ENCODE measurements at places on chromosomes 7 and 10.

GRCh38 chr10:128625926-128626325 lies 499.7 kb upstream of the MKI67 start:
- no peak for DNase-seq

DNA sequence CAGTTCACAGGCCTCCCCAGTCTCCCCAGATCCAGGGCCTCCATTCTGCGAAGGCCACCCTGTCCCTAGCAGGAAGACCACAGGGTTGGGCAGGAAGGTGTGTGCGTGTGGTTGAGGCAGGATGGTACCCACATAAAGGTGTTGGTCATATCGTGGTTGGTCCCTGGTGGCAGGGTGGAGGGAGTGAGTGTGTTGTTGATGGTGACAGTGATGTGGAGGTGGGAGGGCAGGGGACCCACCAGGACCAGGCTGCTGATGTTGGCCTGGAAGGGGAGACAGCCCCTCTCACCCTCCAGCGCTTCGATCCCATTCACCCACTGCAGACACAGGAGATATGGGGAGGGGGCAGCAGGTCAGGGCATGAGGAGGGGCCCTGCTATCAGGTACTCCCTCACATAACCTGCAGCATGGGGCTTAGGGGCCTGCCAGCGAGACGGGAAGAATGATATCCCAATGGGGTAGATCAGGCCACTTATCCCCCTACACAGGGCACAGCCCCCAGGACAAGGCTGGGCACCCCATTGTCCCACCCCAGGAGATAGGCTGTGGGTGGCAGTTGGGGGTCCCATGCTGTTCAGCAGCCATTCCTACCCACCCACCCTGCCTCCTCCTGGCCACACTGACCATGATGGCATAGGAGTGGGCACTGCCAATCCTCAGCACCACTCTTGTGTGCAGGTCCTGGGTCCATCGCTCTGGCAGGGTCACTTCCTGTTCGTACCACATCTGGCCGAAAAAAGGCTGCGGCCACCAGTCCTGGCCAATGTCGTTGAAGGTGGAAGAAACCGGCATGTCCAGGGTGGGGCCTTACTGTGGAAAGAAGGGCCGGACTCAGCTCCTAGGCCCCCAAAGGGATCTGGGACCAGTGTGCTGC lies 69.0 kb upstream of the ZNF479 start:
- no peak for DNase-seq

GRCh38 chr7:121103579-121103978 lies 115.1 kb downstream of the CPED1 start:
- no peak for DNase-seq

- DNase-seq = no peak
These were observed 400.9 kb upstream of the SEMA3D start for GRCh38 chr7:85587785-85588184.

DNA sequence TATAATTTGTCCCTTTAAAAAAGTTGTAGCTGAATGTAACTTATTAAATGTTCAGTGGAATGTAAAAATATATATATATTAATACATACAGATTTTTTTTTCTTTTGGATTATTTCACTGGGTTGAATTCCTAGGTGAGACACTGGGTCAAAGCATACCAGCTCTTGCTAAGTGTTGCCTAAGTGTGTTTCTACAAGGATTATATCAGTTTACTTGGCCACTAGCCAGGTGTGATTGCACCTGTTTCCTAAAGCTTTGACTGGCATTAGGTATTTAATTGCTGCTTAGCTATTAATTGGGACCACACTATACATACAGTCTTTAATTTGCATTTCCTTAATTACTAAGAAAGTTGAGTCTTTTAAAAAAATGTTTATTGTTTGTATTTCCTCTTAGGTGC lies 5.5 kb upstream of the ELOVL3 start:
- DNase-seq = peak; percentile 63

Measured in NCI-H146 (cell line).